ENCODE measurements at places on chromosomes 2 and 18. TPM values are rescaled to one million over a fixed set of nuclear protein-coding genes. Genes with fewer than 3 reads are reported as not detected.

DNA sequence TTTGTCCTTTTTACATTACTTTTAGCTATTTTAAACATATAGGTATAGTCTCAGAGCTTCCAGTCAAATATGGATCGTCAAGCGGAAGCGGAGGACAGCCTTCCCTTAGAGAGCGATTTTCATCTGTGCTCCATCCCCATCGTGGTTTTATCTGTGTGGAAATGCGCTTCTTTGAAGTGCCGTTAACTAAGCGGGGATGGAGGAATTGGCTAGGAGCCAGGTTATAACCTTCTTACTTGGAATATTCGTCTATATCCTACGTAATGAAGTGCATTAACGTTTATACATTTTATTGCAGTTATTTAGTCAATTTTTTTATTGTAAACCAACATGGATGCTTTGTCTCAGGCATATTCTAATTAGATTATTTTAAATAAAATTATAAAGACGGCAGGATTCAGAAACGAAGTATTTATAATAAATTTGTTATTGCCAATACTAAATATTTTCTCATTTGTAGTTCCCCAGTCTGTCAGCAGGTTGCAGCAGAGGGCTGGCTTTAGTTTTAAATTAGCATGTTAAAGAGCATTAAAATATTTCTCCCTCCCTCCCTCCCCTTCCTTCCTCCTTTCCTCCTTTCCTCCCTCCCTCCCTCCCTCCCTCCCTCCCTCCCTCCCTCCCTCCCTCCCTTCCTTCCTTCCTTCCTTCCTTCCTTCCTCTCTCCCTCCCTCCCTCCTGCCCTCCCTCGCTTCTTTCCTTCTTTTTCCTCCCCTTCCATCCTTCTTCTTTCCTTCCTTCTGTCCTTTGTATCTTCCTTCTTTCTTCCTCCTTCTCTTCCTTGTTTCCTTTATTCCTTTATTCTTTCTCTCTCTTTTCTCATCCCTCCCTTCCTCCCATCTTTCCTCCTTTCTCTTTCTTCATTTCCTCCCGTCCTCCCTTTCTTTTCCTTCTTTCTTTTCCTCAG is 80.6 kb upstream of the DOCK10 start:
- H3K4me1 ChIP-seq = no peaks in the 10 kb centered on the region
- H3K36me3 ChIP-seq = no peaks in the 10 kb centered on the region
- no peaks in the 10 kb centered on the region for H3K27me3 ChIP-seq
- DNase-seq = no peak
- no peak overlapping the region for H3K4me3 ChIP-seq

DNA sequence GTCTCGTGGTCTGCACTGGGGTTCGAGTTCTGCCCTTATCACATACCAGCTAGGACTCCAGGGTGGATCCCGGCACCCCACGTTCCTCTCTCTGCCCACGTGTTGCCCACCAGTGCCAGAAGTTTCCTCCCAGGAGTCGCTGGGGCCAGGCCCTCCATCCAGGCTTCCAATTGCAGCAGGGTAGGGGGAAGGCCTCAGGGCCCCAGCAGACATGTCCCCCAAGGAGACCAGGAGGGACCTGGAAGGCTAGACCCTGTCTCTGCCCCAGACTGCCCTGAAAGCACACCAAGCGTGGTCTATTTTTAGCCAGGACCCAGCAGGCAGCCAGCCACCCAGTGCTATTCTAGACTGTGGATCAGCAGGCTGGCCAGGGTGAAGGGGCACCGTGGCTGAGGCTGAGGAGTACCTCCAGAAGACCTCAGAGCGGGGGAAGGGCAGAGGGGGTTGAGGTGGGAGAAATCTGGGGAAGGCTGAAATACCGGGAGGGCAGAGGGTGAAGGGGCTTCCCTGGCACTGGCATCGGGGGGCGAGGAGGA is 18.8 kb upstream of the TNS1 start:
- no peak overlapping the region for H3K27ac ChIP-seq
- no peak for DNase-seq
- H3K4me3 ChIP-seq = no peak overlapping the region
- H3K27me3 ChIP-seq = no peaks in the 10 kb centered on the region
- H3K36me3 ChIP-seq = no peaks in the 10 kb centered on the region
- H3K4me1 ChIP-seq = peaks cover 27% of the 10 kb centered on the region

Gene STARD6
- not detected for total RNA-seq

DNA sequence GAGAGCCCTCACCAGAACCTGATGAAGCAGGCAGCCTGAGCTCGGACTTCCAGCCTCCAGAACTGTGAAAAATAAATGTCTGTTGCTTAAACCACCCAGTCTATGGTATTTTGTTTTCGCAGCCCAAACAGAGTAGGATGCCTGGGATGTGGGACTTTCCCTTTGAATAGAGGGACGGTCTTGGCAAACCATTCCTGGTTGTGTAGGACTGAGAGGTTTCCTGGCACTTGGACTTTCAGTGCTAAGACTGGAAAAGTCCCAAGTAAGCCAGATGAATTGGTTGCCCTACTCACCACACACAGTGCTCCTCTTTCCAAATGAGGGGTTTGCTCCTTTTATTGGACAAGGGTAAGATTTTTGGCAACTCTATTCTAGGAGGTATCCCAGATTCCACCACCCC is 46.8 kb upstream of the ACMSD start:
- H3K36me3 ChIP-seq = no peaks in the 10 kb centered on the region
- H3K27ac ChIP-seq = no peak overlapping the region

Gene CAVIN2
- 50.6 TPM for total RNA-seq

DNA sequence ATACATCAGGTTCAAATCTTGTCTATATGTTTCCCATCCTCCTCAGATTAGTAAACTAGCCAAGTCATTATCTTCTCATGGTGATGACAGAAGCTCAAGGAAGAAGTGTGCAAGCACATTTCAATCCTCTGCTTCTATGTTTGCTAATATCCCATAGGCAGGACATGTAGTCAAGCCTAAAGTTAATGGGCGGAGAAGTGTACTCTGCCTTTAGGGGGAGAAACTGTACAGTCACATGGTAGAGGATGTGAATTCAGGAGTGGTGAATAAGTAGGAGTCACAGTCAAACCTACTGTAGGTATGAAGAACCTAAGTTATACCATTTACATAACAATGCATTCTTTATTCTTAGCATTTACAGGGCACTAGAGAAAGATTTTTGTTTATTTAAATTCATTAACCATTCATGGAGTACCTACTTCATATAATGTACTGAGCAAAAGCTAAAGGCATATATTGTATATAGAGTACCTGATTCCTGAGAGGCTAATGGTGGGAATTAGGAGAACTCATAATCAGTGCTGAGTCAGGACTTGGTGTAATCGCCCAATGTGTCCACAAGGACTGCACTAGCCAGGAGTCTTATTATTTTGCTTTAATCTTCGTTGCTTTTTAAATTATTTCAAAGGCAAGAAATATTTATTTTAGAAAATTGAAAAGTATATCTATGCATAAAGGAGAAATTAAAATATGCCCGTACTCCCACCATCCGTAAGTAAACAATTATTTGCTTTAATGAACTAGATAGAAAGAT is 394.3 kb upstream of the ETAA1 start:
- no peak overlapping the region for H3K27ac ChIP-seq
- no peak overlapping the region for H3K4me3 ChIP-seq
- no peak for DNase-seq
- no peaks in the 10 kb centered on the region for H3K27me3 ChIP-seq
- H3K4me1 ChIP-seq = no peaks in the 10 kb centered on the region
- no peaks in the 10 kb centered on the region for H3K36me3 ChIP-seq

Gene LAMA1
- total RNA-seq = 1.5 TPM
